ENCODE measurements at places on chromosomes 1 and 21. TPM values are rescaled to one million over a fixed set of nuclear protein-coding genes. Genes with fewer than 3 reads are reported as not detected.

The POGK gene
- 37.2 TPM for total RNA-seq

The DPH2 gene
- total RNA-seq = 17.1 TPM

The RGSL1 gene
- not detected for total RNA-seq

The ERICH3 gene
- total RNA-seq = 0.14 TPM

The NUDT4B gene
- total RNA-seq = 87.9 TPM

The PPFIA4 gene
- total RNA-seq = 215 TPM

The IGSF3 gene
- 130 TPM for total RNA-seq

The GJA5 gene
- total RNA-seq = 25.8 TPM

The C1orf116 gene
- 0.21 TPM for total RNA-seq

The CYP4Z1 gene
- total RNA-seq = not detected

The MYBPHL gene
- not detected for total RNA-seq

The PRELP gene
- total RNA-seq = not detected

The IFI44L gene
- total RNA-seq = 0.04 TPM

The OR2T10 gene
- not detected for total RNA-seq

The FCER1G gene
- total RNA-seq = not detected

The S100A9 gene
- total RNA-seq = 1.3 TPM

The NIBAN1 gene
- total RNA-seq = 0.66 TPM

The TTC39A gene
- 15.6 TPM for total RNA-seq

The UQCRHL gene
- 3.9 TPM for total RNA-seq

The PRAMEF1 gene
- total RNA-seq = not detected

The CCDC28B gene
- total RNA-seq = 68.7 TPM

The EPHA2 gene
- 21.6 TPM for total RNA-seq

The KIF2C gene
- 11.0 TPM for total RNA-seq

The OLIG2 gene
- total RNA-seq = 0.09 TPM

The TSTD1 gene
- total RNA-seq = 347 TPM

The LCE1D gene
- total RNA-seq = not detected

The SERINC2 gene
- total RNA-seq = 6.7 TPM

The CLDN19 gene
- total RNA-seq = 12.9 TPM

The RPE65 gene
- total RNA-seq = 0.95 TPM

The KRTAP13-1 gene
- not detected for total RNA-seq
